ENCODE measurements at places on chromosomes 1 and 21.
A peak's percentile ranks its signal among the peaks of the same experiment; 100 is the strongest.

GRCh38 chr1:89363196-89363595 lies 663 bp upstream of the GBP6 start:
- peaks cover under 1% of the 10 kb centered on the region for H3K4me1 ChIP-seq
- DNase-seq, result no peak
- no peaks in the 10 kb centered on the region for H3K36me3 ChIP-seq
- no peak overlapping the region for H3K4me3 ChIP-seq

- H3K36me3 ChIP-seq, result no peaks in the 10 kb centered on the region
- H3K4me3 ChIP-seq, result no peak overlapping the region
- no peak overlapping the region for H3K27ac ChIP-seq
- no peaks in the 10 kb centered on the region for H3K27me3 ChIP-seq
These were observed 102.1 kb downstream of the SNX7 start for GRCh38 chr1:98763488-98764150.

GRCh38 chr21:38649120-38649519 lies 150.8 kb upstream of the ERG start:
- no peak overlapping the region for H3K27ac ChIP-seq
- H3K36me3 ChIP-seq, result no peaks in the 10 kb centered on the region
- no peak for DNase-seq
- H3K27me3 ChIP-seq, result peaks cover 1% of the 10 kb centered on the region

GRCh38 chr1:51519865-51520699 lies 1.0 kb upstream of the EPS15 start:
- H3K36me3 ChIP-seq, result no peaks in the 10 kb centered on the region
- no peaks in the 10 kb centered on the region for H3K27me3 ChIP-seq
- no peak for DNase-seq
- H3K4me1 ChIP-seq, result peaks cover 15% of the 10 kb centered on the region
- H3K4me3 ChIP-seq, result no peak overlapping the region
- no peak overlapping the region for H3K27ac ChIP-seq

- no peak overlapping the region for H3K27ac ChIP-seq
- no peak for DNase-seq
- H3K4me3 ChIP-seq, result no peak overlapping the region
- H3K36me3 ChIP-seq, result no peaks in the 10 kb centered on the region
These were observed 59.0 kb downstream of the RUSC1 start for GRCh38 chr1:155379631-155380090.

- no peak overlapping the region for H3K4me3 ChIP-seq
- no peaks in the 10 kb centered on the region for H3K36me3 ChIP-seq
- H3K27ac ChIP-seq, result no peak overlapping the region
- no peaks in the 10 kb centered on the region for H3K27me3 ChIP-seq
These were observed 35.7 kb upstream of the BCL9 start for GRCh38 chr1:147505568-147505967.

DNA sequence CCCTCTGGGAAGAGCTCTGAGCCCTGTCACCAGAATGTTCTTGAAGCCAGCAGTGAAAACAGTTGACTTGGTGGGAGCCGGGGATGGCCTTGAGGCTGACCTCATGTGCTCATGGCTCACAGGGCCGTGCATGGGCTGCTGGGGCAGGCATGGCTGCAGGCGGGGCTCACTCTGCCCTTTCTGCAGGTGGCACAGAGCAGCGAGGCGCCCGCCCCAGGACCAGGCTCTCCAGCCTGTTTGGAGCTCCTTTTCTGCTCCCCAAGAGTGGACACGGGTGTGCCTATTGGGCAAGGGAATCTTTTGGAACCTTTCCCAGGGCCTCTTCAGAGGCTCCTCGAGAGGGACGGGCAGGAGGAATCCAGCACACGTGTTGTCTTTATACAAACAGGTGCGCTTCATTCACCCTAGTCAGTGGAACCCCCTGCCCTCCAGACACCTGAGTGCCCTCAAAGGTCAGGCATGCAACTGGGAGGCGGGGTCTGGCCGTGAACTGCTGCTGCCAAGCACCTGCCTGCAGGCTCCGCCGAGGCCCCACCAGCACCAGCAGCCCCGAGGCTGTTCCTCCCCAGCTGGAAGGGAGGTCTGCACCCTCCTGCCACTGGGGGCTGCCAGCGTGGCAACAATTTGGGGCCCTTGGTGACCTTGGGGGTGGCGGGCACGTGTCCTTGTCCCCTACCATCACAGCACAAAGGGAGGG lies 2.6 kb upstream of the TTC34 start:
- H3K4me3 ChIP-seq, result no peak overlapping the region
- H3K36me3 ChIP-seq, result no peaks in the 10 kb centered on the region
- H3K27me3 ChIP-seq, result no peaks in the 10 kb centered on the region
- no peak overlapping the region for H3K27ac ChIP-seq
- no peak for DNase-seq

DNA sequence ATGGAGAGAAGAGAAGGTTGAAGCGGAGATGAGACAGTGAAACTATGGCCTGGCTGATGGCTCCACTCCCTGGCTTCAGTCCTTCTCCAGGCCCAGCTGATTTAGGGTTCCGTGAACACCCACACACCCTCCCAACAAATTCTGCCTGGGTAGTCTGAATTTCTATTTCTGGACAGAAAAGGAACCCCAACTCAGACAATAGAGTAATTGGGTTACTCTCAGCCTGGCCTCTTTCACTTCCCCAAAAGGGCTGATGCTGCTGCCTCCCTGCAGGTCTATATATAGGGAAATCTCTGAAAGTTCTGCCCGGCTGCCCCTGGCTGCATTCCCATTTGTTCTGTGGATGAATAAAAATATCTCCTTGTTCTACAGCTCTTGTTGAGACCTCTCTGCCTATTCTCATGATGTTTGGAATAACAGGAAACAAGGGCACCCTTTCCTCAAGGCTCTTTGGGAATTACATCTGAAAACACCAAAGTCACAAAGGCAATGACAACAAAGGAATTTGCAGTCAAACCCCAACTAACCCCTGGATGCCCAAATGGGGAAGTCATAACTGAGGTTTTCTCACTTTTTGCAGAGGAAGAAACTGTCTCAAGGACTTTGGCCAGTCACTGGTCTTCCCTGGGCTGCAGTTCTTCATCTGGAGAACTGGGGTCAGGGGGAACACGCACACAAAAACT lies 11.4 kb upstream of the ZSCAN20 start:
- H3K36me3 ChIP-seq, result no peaks in the 10 kb centered on the region
- no peak overlapping the region for H3K27ac ChIP-seq
- no peak overlapping the region for H3K4me3 ChIP-seq
- no peaks in the 10 kb centered on the region for H3K27me3 ChIP-seq

- H3K27ac ChIP-seq, result no peak overlapping the region
- no peak overlapping the region for H3K4me3 ChIP-seq
- H3K27me3 ChIP-seq, result no peaks in the 10 kb centered on the region
These were observed 1.3 kb downstream of the TRIM67 start for GRCh38 chr1:231162970-231163829.

GRCh38 chr1:66699213-66699612 lies 53.0 kb upstream of the DYNLT5 start:
- H3K4me1 ChIP-seq, result no peaks in the 10 kb centered on the region
- no peaks in the 10 kb centered on the region for H3K36me3 ChIP-seq
- no peak overlapping the region for H3K4me3 ChIP-seq
- no peak for DNase-seq
- H3K27ac ChIP-seq, result no peak overlapping the region

- no peaks in the 10 kb centered on the region for H3K27me3 ChIP-seq
- DNase-seq, result no peak
- no peak overlapping the region for H3K4me3 ChIP-seq
- H3K4me1 ChIP-seq, result no peaks in the 10 kb centered on the region
These were observed 834.1 kb upstream of the PRMT6 start for GRCh38 chr1:106222403-106222802.

DNA sequence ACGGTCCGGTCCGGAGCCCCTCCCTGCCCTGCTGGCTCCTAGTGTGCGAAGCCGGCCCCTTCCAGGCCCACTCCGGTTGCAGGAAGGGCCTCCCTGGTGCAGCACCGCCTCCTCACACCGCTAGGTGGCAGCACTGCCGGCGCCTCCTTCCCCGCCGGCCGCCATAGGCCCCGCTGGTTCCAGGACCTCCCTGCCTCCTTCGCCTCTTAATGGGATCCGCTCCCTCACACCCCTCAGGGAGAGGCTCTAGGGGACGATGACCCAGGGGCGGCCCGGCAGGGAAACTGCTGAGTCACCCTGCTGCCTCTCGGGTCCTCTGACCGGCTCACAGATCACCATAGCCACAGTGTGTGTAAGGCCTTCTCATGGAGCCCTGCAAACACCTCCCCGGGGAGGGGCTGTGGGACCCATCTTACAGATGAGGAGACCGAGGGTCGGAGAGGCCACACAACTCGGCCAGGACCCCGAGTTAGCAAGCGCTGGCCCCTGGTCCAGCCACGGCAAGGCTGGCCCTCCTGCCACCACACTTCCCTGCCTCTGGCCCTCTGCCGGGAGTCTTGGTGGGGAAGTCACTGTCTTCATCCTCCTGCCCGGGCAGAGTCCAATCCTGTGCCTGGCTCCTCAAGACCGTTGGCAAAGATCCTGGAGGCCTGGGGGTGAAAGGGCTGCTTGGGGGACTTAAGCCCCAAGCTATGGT lies 1.6 kb upstream of the AJAP1 start:
- no peaks in the 10 kb centered on the region for H3K4me1 ChIP-seq
- no peak overlapping the region for H3K4me3 ChIP-seq
- H3K36me3 ChIP-seq, result no peaks in the 10 kb centered on the region
- H3K27me3 ChIP-seq, result no peaks in the 10 kb centered on the region

DNA sequence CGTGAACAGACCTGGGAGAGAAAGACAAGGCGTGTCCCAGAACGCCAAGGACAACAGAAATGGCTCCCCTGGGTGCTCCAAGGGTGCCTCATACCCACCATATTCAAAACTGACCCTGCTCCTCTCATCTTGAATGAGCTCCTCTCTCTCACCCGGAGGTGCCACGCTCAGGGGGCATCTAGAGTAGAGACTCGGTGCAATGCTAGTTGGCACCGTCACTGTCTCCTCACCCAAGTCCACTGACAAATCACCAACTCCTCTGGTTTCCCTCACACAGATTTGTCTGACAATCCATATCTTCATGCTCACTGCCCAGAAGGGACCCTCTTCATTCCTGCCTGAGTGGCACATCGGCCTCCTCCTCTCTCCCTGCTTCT lies 5.0 kb downstream of the TMEM125 start:
- H3K36me3 ChIP-seq, result peaks cover 5% of the 10 kb centered on the region
- no peak overlapping the region for H3K4me3 ChIP-seq
- no peaks in the 10 kb centered on the region for H3K27me3 ChIP-seq
- H3K27ac ChIP-seq, result no peak overlapping the region

DNA sequence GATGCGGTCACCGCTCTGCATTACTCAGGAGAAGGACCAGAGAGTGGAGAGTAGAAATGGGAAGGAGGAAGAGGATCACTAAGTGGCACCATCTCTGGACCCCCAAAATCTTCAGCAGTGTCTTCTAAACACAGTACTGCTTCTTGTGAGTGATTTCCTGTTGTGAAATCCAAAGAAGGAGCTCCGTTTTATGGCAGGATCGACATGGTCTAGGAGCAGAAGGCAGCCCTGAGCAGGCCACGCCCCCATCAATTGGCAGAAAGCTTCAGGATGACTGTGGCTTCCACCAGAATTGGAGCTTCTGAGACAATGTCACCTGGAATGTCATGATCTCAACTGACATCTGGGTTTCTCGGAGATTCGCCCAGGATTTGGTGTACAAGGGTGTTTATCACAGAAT lies 171.5 kb downstream of the ADSS2 start:
- H3K36me3 ChIP-seq, result no peaks in the 10 kb centered on the region
- H3K27ac ChIP-seq, result no peak overlapping the region
- H3K4me1 ChIP-seq, result no peaks in the 10 kb centered on the region
- no peak for DNase-seq
- no peaks in the 10 kb centered on the region for H3K27me3 ChIP-seq
- no peak overlapping the region for H3K4me3 ChIP-seq

DNA sequence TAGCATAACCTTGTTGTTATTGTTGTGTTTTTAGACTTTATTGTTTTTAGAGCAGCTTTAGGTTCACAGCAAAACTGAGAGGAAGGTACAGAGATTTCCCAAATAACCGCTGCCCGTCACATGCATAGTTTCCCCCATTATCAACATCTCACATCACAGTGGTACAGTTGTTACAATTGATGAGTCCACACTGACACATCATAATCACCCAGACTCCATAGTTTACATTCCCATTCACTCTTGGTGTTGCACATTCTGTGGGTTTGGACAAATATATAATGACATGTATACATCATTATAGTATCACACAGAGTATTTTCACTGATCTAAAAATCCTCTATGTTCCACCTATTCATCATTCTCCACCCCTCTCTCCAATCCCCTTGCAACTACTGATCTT lies 25.9 kb upstream of the TOR3A start:
- peaks cover 13% of the 10 kb centered on the region for H3K4me1 ChIP-seq
- H3K4me3 ChIP-seq, result no peak overlapping the region
- H3K36me3 ChIP-seq, result no peaks in the 10 kb centered on the region
- H3K27me3 ChIP-seq, result no peaks in the 10 kb centered on the region

DNA sequence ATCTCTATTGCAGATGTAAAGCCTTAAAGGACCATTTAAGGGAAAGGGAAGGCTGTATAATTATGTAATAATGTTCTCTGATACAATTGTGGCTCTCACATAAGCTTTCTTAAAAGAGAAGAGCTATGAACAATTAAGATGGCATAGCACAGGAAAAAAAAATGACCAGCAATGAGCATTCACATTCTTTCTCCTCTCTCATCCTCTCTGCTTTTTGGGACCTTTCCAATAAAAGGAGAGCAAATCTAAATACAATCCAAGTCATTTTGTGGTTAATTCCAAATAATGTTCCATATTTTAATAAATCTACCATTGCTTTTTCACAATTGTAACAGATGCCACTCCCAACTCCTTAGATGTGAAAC lies 23.5 kb downstream of the SMYD3 start:
- no peaks in the 10 kb centered on the region for H3K4me1 ChIP-seq
- H3K27ac ChIP-seq, result no peak overlapping the region
- H3K36me3 ChIP-seq, result no peaks in the 10 kb centered on the region

GRCh38 chr1:89820422-89821321 lies at the start of gene LRRC8D:
TSS of gene LRRC8D (plus strand) at chr1:89821032. CDS start at chr1:89933069, 112,037 bp downstream.
- DNase-seq, result peak; percentile 87
- no peaks in the 10 kb centered on the region for H3K36me3 ChIP-seq
- H3K4me3 ChIP-seq, result peak within 1 kb of the TSS; percentile 82
- peaks cover 14% of the 10 kb centered on the region for H3K4me1 ChIP-seq

GRCh38 chr1:201466492-201466891 lies 2.5 kb downstream of the PHLDA3 start:
- H3K27me3 ChIP-seq, result no peaks in the 10 kb centered on the region
- no peak overlapping the region for H3K4me3 ChIP-seq
- no peaks in the 10 kb centered on the region for H3K36me3 ChIP-seq
- DNase-seq, result no peak
- no peak overlapping the region for H3K27ac ChIP-seq
- H3K4me1 ChIP-seq, result peaks cover 22% of the 10 kb centered on the region

DNA sequence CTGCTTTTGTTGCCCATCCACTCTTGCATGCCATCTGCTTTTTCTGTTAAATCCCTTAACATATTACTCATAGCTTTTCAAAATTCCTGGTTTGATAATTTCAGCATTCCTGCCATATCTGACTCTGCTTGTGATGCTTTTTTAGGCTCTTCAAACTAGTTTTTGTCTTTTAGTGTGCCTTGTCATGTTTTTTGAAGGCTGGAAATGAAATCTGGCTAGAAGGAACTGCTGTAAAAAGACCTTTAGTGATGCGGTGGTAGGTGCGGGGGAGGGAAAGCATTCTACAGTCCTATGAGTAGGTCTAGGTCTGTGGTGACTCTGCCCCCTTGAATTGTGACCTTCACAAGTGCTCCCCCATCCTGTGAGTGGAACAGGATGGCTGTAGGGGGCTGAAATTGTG lies 15.0 kb upstream of the S100B start:
- no peaks in the 10 kb centered on the region for H3K4me1 ChIP-seq
- DNase-seq, result no peak
- H3K27me3 ChIP-seq, result no peaks in the 10 kb centered on the region
